ENCODE measurements at places on chromosomes 6 and 20. TPM values are rescaled to one million over a fixed set of nuclear protein-coding genes. Genes with fewer than 3 reads are reported as not detected.
A peak's percentile ranks its signal among the peaks of the same experiment; 100 is the strongest.

DNA sequence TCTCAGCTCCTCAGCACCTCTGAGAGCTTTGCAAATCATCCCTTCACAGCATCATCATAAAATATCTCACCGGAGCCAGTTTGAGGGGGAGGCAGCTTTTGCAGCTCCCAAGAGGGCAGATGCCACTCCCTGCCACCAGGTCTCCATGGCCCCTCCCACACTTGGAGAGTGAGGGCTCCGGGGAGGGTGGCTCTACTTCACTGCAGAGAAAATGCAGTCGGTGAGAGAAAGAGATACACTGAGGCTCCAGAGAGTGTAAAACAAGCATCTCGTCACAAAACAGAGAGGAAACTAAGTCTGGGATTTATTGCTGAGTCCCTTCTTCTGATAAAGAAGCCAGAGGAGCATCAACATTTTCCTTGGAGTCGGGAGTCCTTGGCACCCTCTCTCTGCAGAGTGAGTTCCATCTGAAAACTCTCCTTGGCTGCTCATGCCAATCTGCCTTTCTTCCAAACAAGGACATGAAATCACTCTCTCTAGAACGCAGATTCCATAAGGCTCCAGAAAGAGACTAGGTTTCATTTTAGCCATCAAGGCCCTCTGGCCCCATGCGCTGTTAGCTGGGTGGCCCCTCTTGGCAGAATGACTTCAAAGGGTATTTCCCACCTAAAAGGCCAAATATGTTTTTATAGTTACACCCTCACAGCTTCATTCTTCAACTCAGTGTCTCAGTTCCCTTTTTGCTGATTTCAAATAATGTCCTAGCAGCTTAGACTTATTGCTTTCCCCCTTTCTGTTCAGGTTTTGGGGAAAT is 70.6 kb upstream of the F13A1 start:
- H3K27me3 ChIP-seq: no peaks in the 10 kb centered on the region
- H3K4me3 ChIP-seq: no peak overlapping the region
- no peaks in the 10 kb centered on the region for H3K36me3 ChIP-seq
- DNase-seq: no peak
- no peak overlapping the region for H3K27ac ChIP-seq

DNA sequence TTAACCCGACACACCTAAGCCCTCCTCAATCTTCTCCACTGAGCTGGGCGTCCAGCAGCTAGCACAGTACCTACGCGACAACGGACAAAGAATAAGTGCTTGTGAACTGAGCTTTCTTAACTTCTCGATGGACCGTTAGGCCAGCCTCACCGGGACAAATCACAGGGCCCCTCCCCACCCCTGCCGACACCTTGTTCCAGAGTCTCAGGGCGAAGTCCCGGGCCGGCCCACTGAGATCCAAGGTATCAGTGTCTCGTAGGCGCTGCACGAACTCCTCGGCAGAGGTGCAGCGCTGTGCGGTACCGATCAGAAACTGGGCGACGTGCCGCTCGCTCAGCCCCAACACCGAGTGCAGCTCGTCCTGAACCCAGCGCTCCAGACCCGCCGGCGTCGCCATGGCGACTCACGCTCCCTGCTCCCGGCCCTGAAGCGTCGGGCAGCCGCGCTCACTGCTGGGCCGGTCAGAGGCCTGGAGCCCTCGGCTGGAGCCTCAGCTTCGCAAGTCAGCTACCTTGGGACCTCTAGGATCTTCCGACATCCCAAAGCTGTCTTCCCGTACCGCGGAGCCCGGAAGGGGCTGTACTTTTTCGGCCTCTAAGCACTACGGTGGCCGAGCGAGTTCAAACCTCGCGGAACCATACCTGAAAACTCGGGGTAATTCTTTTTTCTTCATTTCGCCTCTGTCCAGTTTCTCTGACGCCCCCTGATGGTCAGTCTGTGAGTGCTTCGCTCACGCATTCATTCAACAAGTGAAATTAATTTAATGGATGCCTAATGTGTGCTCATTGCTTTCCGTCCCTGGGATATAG is at the start of gene DHX16:
TSS of gene DHX16 (minus strand) at position 562 of the 809 bp plus-strand sequence. CDS start at position 397, 165 bp downstream.
- peak within 1 kb of the TSS; percentile 74 for H3K27ac ChIP-seq
- DNase-seq: peak; percentile 98
- peaks cover 24% of the 10 kb centered on the region for H3K36me3 ChIP-seq

DNA sequence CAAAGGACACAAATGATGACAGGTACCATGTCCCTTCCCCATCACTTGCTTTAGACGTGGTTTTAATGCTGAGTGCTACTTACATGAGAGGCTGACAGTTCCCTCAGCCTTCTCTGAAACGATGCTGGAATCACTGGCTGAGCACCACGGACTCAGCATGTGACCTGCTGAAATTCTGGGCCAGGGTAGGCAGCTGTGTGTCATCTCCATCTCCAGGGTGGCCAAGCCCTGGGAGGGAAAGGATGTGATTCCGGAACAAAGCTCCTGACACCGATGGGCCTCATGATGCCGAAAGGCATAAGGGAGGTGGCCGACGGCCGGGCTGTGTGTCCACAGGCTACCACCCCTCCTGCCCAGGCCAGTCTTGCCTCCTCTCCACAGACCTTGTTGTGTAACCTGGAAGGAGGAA is 184.3 kb upstream of the CST7 start:
- H3K4me3 ChIP-seq: no peak overlapping the region
- H3K4me1 ChIP-seq: no peaks in the 10 kb centered on the region
- H3K36me3 ChIP-seq: no peaks in the 10 kb centered on the region
- H3K27me3 ChIP-seq: no peaks in the 10 kb centered on the region

DNA sequence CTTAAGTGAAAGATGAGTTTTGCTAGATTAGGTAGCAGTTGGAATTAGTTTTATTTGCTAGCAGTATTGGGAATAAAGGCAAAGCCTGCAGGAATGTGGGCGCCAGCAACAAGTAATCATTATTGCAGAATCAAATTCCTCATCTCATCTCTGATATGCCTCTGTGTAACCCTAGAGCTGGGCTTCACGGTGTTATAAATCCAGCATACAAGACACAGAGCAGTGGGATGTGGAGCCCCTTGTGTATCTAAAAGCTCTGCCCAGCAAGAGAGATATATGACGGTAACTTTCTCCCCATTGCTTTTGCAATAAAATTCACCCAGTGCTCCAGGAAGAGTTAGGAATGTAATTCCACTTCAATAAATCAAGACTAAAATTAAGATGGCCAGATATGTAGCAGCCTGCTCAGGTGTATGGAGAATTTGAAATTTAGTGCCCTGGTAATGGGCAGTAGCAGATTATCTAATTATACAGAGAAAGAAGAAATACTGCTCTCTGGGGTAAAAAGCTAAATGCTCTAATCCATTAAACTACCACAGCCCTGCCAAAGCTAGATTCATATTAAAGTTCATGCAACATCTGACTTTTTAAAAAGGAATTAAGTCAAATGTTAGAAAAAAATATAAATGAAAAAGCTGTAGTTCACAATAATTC is 5.6 kb upstream of the BLOC1S5 start:
- no peaks in the 10 kb centered on the region for H3K4me1 ChIP-seq
- H3K36me3 ChIP-seq: no peaks in the 10 kb centered on the region
- no peak overlapping the region for H3K27ac ChIP-seq
- no peak for DNase-seq

Gene QRSL1
- 12.6 TPM for total RNA-seq
